Putamen (tissue), 1 donor: ENCODE measurements at places on chromosomes 2 and 18.

DNA sequence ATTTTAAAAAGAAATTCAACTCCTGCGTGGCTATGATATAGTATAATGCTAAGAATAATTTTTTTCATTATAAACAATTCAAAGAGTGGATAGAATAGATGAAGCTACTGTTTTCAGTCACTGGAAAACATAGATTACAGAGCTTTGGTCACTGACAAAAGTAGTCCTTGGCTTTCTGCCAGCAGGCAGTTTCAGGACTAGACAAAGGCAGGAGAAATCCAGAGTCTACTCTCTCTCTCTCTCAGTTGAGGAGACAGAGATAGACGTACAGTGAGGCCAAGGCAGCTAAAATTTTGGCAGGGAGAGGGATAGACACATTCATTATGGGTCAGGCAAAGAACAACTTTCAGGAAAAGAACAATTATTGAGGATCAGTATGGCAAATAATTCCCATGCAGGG, 491.4 kb upstream of the CRIM1 start:
- DNase-seq: no peak

- DNase-seq: no peak
Observed at GRCh38 chr2:55715626-55716025, 22.0 kb upstream of the PNPT1 start.

DNA sequence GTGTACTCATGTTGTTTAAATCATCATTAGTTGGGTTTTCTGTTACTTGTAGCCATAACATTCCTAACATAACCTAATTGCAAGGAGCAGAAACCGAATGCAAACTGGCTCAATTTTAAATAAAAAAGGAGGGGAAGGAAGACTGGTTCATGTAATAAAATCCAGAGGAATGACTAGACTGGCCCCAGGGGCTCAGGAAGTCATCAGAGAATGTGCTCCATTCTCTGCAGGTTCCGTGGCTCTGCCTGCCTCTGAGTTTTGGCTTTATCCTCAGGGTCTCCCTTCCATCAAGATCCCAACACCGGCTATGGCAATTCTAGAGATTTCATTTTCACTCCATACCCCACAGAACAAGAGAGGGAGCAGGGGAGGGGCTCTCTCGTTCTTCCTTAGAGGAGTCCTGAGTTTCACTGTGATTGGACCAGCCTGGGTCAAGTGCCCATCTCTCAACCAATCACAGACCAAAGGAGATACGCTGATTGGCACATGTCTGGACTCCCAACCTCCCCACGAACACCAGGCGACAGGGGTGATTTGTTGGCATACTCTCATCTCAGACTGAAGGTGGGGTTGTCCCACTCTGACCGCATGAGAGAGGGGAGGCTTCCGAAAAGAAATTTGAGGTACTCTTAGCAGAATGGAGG, 64.8 kb downstream of the NPPC start:
- no peak for DNase-seq

GRCh38 chr2:215455958-215456357, 20.1 kb upstream of the FN1 start:
- DNase-seq: no peak

DNA sequence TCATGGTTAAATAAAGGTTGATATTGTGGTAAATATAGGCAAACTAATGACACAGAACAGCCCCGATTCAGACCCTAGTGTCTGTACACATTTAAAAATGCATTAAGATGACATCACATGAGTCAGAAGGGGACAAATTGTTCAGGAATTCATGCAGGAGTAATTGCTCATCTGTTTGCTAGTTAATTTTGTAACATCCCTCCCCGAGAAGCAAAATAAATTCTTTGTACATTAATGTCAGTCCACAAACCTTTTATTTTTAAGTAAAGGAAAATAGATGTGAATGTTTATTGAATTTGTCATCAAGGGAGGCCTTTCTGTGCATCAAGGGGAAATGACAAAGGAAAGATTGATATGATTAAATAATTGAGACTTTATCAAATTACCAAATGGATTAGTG, 69.9 kb downstream of the SH3BP4 start:
- DNase-seq: no peak

GRCh38 chr2:180062178-180062577, 55.1 kb upstream of the CWC22 start:
- DNase-seq: no peak

DNA sequence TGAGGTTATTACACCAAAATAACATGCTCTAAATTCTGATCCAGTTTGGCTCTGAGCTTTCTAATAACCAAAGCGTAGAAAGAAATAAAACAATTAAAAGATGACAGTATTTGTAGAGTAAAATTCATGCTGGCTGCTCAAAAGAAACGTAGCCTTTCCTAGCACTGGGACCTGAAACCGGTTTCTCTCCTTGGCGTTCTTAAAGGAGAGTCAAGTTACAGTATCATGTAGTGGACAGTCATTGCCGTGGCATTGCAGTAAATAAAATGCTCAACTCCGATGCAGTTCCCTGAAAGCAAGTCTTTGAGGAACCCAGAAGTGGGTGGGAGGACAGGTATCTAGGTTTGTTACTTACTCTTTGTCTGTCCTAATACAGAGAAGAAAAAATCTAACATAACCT, 52.7 kb upstream of the ITM2C start:
- no peak for DNase-seq

DNA sequence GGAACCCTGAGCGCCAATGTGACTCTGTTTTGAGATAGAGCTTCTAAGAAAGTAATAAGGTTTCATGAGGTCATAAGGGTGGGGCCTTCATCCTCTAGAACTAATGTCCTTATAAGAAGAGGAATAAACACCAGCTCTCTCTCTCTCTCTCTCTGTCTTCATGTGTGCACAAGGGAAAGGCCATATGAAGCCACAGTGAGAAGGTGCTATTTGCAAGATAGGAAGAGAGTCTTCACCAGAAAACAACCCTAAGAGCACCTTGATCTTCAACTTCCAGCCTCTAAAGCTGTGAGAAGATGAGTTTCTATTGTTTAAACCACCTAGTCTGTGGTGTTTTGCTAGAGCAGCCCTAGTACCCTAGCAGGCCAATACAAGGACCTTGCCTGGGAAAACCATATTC, 55.8 kb downstream of the DOCK10 start:
- no peak for DNase-seq

DNA sequence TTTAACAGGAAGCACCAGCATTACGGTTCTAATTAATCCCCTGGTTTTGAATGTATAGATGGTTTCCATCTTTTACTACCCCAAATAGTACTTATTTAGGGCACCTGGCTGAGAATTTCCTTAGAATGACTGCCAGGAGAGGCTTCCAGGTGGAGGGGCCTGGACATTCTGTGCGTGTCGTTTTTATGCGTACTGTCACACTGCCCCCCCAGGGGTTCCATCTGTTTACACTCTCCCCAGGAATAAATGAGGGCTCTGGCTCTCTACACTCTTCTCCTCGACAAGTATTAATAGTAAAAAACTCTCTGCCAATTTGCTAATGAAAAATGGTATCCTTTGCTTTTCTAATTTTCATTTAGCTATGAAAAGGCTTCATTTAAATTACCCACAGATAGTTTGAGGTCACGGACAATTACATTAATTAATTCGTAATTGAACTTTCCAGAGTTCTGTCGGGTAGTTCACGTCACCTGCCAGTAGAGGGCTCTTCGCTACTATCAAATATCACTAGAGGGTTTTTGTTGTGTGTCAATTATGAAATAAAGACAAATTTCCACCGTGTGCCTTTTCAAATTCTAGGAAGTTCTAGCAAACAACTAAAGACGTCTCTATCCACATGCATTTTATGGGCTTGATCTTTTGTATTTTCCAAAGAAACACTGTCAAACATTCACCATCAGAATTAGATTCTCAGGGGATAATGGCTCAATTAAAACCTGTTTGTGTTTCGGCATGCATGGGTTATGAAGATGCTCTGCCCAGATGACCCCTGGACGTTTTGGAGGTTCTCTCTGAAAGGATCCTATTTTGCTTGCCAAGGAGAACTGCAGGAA, 88.8 kb upstream of the ASB18 start:
- no peak for DNase-seq

GRCh38 chr2:96872591-96873349, 2.9 kb upstream of the SEMA4C start:
- no peak for DNase-seq

DNA sequence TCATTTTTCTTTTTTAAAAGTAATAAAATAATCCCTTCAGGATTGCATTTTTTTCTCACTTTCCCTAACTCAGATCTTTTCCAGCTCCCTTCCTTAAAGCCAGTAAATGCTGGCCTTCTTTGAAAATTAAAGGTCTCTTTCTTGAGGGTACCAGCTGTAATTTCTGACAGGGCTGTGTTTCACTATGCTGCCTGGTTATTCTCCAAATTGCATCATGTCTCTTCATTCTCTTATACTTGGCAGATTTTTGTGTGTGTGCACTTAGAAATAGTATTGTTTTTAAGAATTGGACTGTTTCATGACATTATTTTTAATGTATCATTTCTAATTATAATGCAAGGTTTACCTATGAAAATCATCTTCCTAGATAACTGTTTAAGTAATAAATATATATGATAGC, 72.0 kb upstream of the EPB41L5 start:
- DNase-seq: no peak

- no peak for DNase-seq
Observed at GRCh38 chr2:1140389-1141003, 189.8 kb downstream of the SNTG2 start.

DNA sequence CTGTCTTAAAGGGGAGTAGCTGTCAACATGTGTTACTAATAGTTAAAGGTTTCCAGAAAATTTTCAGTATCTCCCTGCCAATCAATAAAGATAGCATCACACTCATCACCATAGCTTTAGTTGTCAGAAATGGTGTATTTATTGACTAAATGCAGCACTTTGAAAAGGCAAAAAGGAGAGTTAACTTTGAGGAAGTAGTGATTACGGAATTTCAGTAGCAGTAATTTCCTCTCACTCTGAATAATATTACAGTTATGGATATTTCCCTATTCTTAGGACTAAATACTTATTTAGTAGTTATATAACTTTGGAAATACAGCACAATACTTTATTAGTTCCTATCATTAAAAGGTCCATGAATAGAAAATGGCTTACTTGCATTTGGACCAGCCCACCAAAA, 250.5 kb downstream of the CAMKMT start:
- no peak for DNase-seq

DNA sequence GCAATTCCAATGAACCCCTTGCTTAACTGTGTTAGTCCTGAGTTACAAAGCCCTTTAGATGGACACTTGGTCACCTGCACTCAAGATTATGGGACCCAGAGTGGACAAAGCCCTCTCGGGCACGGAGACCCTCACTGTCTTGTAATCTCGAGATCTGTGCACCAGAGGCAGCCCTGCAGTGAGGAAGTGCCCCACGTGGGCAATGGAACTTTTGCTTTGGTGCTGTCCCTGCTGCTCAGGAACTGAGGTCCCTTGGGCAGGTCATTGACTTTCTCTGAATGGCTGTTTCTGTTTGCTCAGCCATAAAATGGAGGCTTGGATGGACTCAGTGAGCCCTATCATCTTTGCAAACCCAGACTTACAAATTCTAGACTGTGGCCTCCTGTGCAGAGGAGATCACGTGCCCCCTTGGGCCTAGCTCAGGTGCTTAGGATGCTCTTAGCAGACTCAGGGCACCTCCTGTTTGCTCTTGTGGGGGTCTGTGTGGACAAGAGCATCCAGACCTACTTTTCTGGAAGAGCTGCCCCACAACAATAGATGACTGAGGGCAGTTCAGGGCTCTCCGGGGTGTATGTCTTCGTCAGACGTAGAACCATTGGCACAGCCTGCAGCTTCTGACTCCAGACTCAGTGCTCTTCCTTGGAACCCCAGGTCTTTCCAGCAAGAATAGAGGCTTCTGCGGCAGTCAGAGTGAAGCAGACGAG, 94.5 kb upstream of the HS6ST1 start:
- no peak for DNase-seq

- no peak for DNase-seq
Observed at GRCh38 chr2:20666304-20667150, at the start of gene GDF7. Gene GDF7 (plus strand): TSS chr2:20667144. CDS start chr2:20667240, 96 bp downstream.

- DNase-seq: no peak
Observed at GRCh38 chr2:163155279-163155883, 316.8 kb upstream of the KCNH7 start.

DNA sequence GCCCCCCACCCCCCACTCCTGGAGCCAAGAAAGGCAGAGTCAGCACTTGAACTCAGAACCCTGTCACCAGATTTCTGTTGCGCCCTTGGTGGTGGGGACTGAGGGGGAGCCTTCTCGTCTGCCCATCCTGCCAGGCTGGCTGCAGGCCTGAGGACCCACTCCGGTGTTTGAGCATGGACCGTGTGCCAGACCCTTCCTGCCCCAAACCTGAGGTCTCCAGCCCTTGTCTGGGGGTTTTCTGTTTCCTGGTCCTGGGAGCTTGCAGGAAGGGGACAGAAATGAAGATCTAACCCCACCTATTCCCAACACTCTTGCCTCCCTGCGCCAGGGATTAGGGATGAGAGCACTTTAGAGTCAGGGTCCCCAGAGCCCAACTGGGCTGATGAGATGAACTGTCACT, 190.6 kb downstream of the HAUS1 start:
- DNase-seq: no peak

GRCh38 chr2:57888463-57888862, 158.1 kb upstream of the VRK2 start:
- DNase-seq: no peak

- no peak for DNase-seq
Observed at GRCh38 chr18:40852406-40852805, 1102.6 kb upstream of the PIK3C3 start.

- no peak for DNase-seq
Observed at GRCh38 chr2:85175369-85176299, 42.4 kb downstream of the TCF7L1 start.
